ENCODE measurements at places on chromosomes 3 and 15. TPM values are rescaled to one million over a fixed set of nuclear protein-coding genes. Genes with fewer than 3 reads are reported as not detected.

Gene CTXN2
- polyA plus RNA-seq: not detected

Gene DPPA2
- polyA plus RNA-seq: not detected

Gene ZBTB38
- 5.3 TPM for polyA plus RNA-seq

Gene CHRD
- polyA plus RNA-seq: 7.1 TPM

Gene GPR87
- polyA plus RNA-seq: not detected

Gene ARPP21
- polyA plus RNA-seq: not detected

Gene CX3CR1
- 0.15 TPM for polyA plus RNA-seq

Gene SIDT1
- 1.8 TPM for polyA plus RNA-seq

Gene FANCD2
- polyA plus RNA-seq: 5.3 TPM
